Activated CD8-positive, alpha-beta T cell treated with anti-CD3 and anti-CD28 coated beads for 36 hours (primary cell): ENCODE measurements at places on chromosomes 6 and 20. TPM values are rescaled to one million over a fixed set of nuclear protein-coding genes. Genes with fewer than 3 reads are reported as not detected.

GRCh38 chr20:33490023-33490933 lies at the start of gene CBFA2T2:
CBFA2T2 (plus strand) TSS chr20:33490096; CDS start chr20:33490268, 172 bp downstream.
- H3K27ac ChIP-seq = peak within 1 kb of the TSS; percentile 86
- DNase-seq = peak; percentile 62
- peaks cover 14% of the 10 kb centered on the region for H3K4me1 ChIP-seq
- H3K4me3 ChIP-seq = peak within 1 kb of the TSS; percentile 82
- H3K36me3 ChIP-seq = no peaks in the 10 kb centered on the region
- no peaks in the 10 kb centered on the region for H3K27me3 ChIP-seq

- H3K27me3 ChIP-seq = peaks cover 3% of the 10 kb centered on the region
- H3K4me1 ChIP-seq = no peaks in the 10 kb centered on the region
- no peaks in the 10 kb centered on the region for H3K36me3 ChIP-seq
- H3K4me3 ChIP-seq = no peak overlapping the region
- DNase-seq = no peak
Observed at GRCh38 chr6:147567141-147567805, 58.8 kb downstream of the SAMD5 start.

GRCh38 chr20:20343932-20344331 lies 24.0 kb upstream of the INSM1 start:
- peaks cover 5% of the 10 kb centered on the region for H3K27me3 ChIP-seq
- H3K27ac ChIP-seq = no peak overlapping the region
- no peaks in the 10 kb centered on the region for H3K4me1 ChIP-seq

- H3K27me3 ChIP-seq = peaks cover 5% of the 10 kb centered on the region
- DNase-seq = no peak
- no peaks in the 10 kb centered on the region for H3K36me3 ChIP-seq
Observed at GRCh38 chr20:4332121-4332860, 316.9 kb upstream of the RNF24 start.

GRCh38 chr6:140059947-140060346 lies 685.5 kb upstream of the CITED2 start:
- H3K4me1 ChIP-seq = no peaks in the 10 kb centered on the region
- H3K27me3 ChIP-seq = peaks cover 13% of the 10 kb centered on the region
- DNase-seq = no peak
- H3K4me3 ChIP-seq = no peak overlapping the region

Gene OXT
- not detected for total RNA-seq
